Midbrain (tissue), 1 donor: ENCODE measurements at places on chromosomes 3 and 15.

DNA sequence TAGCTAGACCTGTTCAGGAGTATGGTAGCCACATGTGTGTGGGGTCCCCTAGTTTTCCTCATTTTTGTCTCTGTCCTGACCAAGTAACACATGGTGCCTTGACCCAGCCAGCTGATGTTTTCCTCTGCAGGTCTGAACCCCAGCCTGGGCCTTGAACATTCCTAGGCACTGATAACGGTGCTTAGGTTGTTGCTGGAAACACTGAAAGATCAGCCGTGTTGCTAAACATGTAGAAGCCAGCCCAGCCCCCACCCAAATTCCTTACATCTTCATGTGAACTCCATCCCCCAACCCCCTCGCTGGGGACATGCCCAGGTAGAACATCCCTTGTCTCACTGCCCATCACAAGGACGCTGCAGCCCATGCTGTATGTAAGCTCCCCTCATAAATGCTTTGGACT lies 18.7 kb downstream of the RTP3 start:
- no peak for DNase-seq

DNA sequence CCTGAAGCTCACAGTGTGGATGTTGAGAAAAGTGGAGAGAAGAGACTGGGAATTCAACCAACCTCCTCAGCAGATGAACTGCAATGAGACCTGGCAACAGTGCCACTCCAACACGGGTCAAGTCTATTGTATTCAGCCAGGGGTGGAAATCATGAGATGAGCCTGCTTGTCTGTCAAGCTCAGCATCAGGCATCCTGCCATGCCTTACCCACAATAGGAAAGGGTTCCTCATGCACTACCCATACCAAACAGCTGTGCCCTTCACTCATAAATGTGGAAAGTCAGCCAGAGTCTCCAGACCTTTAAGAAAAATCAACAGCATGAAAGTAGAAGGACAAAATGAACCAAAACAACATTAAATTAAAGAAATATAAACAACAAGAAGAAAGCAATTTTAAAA lies 542.1 kb downstream of the EPHB1 start:
- no peak for DNase-seq

DNA sequence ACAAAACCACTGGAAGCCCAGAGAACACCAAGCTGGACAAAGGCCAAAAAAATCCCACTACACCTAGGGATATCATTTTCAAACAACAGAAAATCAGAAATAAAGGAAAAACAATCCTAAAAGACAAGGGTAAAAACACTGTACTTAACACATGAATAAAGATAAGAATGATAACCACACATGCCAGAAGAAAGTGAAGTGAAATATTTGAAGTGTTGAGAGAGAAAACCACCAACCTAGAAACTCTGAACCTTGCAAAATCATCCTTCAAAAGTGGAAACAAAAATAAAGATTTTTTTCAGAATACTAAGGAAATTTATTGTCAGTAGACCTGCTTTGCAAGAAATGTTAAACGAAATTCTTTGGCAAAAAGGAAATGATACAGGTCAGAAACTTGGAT lies 45.1 kb downstream of the KPNA1 start:
- DNase-seq = no peak

- no peak for DNase-seq
These were observed 79.2 kb downstream of the SST start for GRCh38 chr3:187590861-187591576.

DNA sequence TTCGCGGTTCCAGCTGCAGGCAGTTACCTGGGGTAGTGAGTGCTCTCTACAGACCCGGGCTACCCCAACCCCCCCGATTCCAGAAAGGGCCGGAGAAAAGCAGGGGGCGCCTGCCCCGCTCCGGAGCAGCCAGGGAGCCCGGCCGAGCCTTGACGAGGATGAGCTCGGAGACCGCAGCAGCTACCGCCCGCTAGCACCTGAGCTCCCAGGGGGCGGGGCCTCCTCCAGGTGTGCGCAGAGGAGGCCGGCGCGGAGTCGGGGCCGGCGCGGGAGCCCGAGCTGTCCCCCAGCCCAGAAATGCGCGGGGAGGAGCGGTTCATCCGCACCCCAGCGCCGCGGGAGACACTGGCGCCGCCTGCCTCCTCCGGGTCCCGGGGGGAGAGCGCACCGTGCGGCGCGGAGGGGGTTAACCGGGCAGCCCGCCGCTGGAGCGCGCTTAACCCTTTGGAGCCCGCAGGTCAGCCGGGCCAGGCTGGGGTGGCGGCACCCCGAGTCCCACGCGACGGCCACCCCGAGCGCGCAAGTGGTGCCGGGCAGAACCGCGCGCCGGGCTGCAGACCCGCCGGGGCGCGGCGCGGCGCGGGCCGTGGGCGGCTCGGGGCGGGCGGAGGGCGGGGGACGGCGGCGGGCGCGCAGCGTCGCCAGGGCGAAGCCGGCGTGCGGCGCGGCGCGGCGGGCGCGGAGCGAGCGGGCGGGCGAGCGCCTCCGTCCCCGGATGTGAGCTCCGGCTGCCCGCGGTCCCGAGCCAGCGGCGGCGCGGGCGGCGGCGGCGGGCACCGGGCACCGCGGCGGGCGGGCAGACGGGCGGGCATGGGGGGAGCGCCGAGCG lies at the start of gene CACNA1D:
CACNA1D (plus strand) TSS at position 649 of the 829 bp plus-strand sequence. CDS start 556 bp downstream, outside the sequence.
- no peak for DNase-seq

DNA sequence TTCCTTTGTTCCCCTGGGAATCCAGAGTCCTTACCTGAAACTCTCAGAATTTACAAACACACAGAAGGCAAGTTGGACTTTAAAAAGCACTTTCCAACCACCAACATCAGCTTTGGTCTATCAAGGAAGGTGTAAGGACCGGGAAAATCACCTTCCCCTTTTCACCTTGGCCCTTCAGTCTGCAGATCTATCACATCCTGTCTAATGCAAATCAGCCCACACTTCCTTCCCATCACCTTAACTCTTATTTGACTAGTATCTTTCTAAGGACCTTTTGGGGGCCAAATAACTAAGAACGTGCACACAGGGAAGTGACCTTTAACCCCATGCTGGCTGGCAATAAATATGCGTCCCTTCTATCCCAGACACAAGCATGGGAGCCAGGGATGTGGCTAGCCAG lies 320.6 kb downstream of the ARRDC4 start:
- no peak for DNase-seq

DNA sequence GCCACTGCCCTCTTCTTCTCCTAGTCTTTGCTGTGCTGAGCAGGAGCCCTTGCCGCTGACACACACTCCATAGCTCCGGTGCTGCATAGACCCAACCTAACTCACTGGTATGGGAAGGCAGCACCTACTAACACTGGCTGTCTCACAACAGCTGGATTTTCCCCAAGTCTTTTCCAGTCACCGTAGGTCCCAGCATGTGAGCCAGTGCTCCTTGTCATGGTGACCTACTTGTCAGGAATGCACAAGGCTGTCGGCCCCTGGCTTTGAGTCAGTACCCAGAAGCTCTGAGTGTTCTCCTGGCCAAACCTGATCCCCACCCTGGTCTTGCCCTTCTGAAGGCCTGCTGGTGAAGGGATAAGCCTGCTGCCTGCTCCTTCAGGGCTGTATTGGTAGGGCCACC lies 25.7 kb downstream of the AMOTL2 start:
- DNase-seq = no peak

DNA sequence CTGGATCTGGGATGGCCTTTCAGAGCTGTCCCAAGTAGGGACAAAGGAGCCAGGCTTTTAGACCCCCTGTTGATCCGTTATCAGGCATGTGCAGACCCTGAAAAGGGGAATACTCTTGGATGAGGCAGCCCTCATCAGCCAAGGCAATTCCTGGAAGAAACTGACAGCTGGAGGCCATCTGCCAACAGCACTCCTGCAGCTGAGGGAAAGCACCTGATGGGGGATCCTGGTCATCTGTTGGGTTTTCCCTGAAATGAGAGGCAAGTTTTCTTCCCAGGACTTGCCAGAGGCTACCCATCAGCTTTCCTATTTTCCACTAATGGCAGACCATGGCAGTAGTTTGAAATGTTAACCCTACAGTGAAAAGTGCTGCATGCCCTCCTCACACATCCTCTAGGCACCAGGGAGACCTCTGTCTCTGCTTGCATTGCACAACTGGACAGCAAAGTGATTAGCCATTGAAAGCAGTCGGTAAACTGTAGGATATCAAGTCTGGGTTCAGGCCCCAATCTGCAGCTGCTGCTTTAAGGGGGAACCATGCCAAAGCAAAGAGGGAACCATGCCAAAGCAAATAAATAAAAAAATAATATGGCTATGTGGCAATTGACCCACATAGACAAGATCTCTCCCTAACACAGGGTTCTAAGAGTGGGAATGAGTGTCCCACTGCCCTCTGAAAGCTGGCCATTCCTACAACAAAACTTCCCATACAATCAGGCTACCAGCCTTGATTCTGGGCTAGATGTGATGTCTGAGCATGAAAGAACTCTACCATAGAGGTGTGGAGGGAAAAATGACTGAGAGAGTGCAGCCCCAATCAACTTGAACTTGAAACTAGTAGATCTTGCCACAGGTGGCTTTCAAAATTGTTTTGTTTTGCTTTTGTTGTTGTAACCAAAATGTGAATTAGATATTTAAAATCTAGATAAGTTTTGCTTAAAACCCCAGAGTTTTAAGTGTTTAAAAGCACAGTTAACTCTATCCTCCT lies 232.0 kb upstream of the STT3B start:
- DNase-seq = no peak

DNA sequence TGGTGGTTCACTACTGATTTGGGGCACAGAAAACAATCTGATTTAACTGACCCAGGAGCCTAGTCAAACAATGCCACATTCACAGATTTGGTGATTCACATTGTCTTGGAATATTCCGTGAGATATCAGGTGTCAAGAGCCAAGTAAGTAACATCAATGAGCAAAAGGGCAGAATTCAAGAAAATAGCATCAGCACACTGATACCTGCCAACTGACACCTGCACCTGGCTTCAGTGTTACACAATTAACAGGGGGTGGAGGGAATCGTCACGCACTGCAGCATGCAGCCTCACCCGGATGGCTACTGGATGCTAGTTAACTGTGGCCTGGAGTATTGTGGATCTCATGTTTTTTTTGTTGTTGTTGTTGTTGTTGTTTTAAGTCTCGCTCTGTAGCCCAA lies 17.6 kb downstream of the CCNL1 start:
- no peak for DNase-seq

DNA sequence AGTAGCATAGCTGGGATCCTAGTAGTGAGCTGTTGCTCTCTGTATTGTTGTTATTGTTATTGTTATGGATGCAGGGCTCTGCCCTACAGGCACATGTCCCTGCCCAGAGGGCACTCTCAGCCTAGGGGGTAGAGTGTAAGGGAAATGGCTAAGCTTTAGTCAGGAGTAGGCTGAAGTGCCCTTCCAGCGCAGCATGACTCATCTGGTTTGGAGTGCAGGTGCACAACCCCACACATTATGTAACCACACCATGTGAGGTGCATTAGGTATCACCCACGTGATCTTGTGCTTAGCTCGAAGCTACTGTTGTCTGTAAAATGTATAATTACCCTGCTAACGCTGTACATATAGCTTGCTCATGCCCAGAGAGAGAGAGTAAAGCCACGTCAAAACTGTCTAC lies 48.3 kb upstream of the TIPARP start:
- no peak for DNase-seq

- no peak for DNase-seq
These were observed 165.8 kb upstream of the KCNMB2 start for GRCh38 chr3:178370387-178370786.

GRCh38 chr3:183519891-183520290 lies 35.6 kb downstream of the KLHL6 start:
- DNase-seq = no peak
